Neural cell (in vitro differentiated cells): ENCODE measurements at places on chromosomes 6 and 20. TPM values are rescaled to one million over a fixed set of nuclear protein-coding genes. Genes with fewer than 3 reads are reported as not detected.

PRICKLE4 gene
- polyA plus RNA-seq, result 1.3 TPM in 1 of 2 replicates, not detected in the other

TMEM217 gene
- polyA plus RNA-seq, result 0.32 TPM in 1 of 2 replicates, not detected in the other

C20orf144 gene
- not detected in 2 replicates for polyA plus RNA-seq

SASH1 gene
- 7.0 and 15.1 TPM in 2 replicates for polyA plus RNA-seq

AVP gene
- not detected in 2 replicates for polyA plus RNA-seq

RIMS4 gene
- polyA plus RNA-seq, result 40.6 and 47.2 TPM in 2 replicates

SLPI gene
- polyA plus RNA-seq, result not detected in 2 replicates

DPM1 gene
- polyA plus RNA-seq, result 95.5 and 137 TPM in 2 replicates

AIF1 gene
- polyA plus RNA-seq, result not detected in 2 replicates

C20orf204 gene
- polyA plus RNA-seq, result 6.0 and 6.4 TPM in 2 replicates

MYLIP gene
- polyA plus RNA-seq, result 8.1 and 10.9 TPM in 2 replicates

CFAP61 gene
- 0.42 TPM in 1 of 2 replicates, not detected in the other for polyA plus RNA-seq

HLA-DPA1 gene
- not detected in 2 replicates for polyA plus RNA-seq

ACTL10 gene
- not detected in 2 replicates for polyA plus RNA-seq

E2F1 gene
- 1.8 and 2.3 TPM in 2 replicates for polyA plus RNA-seq

OXT gene
- polyA plus RNA-seq, result not detected in 2 replicates

EDN1 gene
- polyA plus RNA-seq, result 2.2 and 2.7 TPM in 2 replicates
